ENCODE measurements at places on chromosomes 6 and 20. TPM values are rescaled to one million over a fixed set of nuclear protein-coding genes. Genes with fewer than 3 reads are reported as not detected.

- DNase-seq, result no peak
Measured at GRCh38 chr20:61037498-61037897, 214.6 kb upstream of the CDH4 start.

DNA sequence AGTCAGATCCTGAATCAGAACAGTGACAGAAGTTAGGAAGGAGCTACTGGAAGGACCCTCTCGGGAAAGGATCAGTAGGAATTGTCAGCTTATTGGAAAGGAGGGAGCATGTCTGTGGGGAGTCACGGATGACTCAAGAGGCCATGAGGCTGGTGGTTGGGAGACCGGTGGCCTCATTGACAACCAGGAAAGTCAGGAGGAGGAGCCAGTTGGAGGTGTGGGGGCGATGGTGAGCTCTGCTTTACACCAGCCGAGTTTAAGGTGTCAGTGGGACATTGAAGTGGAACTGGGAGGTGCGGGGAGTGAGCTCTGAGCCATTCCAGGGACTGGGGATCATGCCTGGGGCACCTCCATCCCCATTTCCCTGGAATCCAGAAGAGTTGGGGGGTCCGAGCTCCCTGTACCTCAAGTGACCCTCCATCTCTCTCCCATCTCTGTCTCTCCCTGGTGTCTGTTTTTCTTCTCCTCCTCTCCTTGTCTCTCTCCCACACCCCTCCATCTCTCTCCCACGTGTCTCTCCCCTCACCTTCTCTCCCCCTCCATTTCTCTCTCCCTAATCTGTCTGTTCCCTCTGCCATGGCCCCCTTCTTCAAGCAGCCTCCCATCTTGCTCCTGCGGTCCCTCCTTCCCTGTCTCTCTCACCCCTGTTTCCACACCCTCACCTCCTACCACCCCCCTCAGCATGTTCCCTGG is 14.3 kb upstream of the ZBTB9 start:
- DNase-seq, result no peak

DNA sequence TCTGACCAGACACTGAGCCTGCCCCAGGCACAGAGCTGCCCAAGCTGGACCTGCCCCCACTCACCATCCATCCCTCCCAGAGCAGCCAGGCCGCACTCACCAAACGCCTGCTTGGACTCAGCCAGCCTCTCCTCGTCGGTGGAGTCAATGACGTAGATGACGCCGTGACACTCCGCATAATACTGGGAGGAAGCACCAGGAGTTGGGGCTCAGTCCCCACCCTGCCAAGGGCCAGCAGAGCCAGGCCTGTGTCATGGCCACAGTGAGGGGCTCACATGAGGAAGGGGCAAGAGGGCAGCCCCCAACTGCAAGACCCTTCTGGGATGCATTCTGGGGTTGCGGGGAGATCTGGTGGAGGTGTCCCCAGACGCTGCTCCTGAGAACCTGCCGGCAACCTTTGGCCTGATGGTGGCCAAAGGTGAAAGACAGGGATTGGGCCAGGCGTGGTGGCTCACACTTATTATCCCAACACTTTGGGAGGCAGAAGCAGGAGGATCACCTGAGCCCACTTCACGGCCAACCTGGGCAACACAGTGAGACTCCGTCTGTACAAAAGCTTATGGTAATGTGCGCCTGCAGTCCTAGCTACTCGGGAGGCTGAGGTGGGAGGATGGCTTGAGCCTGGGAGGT is 5.6 kb downstream of the ARFRP1 start:
- DNase-seq, result no peak

- no peak for DNase-seq
Measured at GRCh38 chr6:131400054-131400778, 172.8 kb upstream of the ARG1 start.

- DNase-seq, result no peak
Measured at GRCh38 chr6:12175626-12176025, 114.5 kb upstream of the EDN1 start.

- peak; percentile 50 for DNase-seq
Measured at GRCh38 chr20:10671919-10672623, 1.7 kb downstream of the JAG1 start.

DNA sequence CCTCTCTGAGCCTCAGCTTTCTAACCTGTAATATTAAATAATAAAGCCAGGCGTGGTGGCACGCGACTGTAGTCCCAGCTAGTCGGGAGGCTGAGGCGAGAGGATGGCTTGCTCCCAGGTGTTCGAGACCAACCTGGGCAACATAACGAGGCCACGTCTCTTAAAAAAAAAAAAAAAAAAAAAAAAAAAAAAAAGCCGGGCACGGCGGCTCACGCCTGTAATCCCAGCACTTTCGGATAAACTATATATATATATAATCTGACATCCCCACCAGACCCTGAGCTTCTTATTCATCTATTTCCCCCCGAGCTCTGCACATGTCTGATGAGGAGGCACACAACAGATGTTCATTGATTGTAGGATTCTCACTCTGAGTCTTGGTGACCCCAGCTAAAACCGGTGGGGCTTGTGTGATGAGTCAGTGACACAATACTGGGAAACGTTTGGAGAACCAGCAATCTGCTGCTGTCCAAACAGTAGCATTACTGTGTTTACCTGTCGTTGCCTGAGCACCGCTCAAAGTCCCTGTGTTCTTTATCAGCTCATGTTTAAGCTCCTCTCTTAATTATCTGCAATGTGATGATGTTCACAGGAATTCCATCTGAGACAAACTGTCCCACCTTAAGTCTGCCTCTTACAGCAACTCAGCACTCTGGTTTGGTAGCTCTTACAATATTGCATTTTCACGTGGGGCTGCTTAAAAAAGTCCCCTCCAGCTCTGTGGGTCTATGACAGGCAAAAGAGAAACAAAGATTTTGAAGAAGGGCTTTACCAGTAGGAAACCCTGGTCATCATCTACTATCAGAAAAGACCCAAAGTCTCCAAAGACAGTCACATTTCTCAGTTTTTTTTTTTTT is 1.0 kb upstream of the SPATA2 start:
- DNase-seq, result no peak

- no peak for DNase-seq
Measured at GRCh38 chr6:31622684-31623091, 2.2 kb downstream of the PRRC2A start.

DNA sequence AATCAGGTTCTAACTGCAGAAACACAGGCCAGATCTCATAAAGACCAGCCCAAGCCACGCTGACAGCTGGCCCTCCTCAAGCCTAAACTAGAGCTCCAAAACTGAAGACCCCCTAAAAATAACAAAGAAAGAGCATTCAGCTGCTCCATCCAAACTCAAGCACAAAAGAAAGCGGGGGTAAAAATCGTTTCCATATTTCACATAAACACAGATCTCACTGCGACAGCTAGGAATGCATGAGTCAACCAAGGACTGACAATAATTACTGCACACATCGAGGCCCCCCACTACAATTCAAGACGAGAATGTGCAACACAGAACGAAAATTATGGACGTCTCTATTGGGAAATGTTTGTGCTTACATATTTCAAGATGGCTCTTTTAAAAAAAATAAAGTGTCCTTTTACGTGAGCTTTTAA is 31.1 kb downstream of the CNKSR3 start:
- no peak for DNase-seq

- DNase-seq, result no peak
Measured at GRCh38 chr6:127115746-127116145, 2.7 kb upstream of the RSPO3 start.

- peak; percentile 8 for DNase-seq
Measured at GRCh38 chr6:49966334-49966733, 2.4 kb upstream of the DEFB114 start.

DNA sequence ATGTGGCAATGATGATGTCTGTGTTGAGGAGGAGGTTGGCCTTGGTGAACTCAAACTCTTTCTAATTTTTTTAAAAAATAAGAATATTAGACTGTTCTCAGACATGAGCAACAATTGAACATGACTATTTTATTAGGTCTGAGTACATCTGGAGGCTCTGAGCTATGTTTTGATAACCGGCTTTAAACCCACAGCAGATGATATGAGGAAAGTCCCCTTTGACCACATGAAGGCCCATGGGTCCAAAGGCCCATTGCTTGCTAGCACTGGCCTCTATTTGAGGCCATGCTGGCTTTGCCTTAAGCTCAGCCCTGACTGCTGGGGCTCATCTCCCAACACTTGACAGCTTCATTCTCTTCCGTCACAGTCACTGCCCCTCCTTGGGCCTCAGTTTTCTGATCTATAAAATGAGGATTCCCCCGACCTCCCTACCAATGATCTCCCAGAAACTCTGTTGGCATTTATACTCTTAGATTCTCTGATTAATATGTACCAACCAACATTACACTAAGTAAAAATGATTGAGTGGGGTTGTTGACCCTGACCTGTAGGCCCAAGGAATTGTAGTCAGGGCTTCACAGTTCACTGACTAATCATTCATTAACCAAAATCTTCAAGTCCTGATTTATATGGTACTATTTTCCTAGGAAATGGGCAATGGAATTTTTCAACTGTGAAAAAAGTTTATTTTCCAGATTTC is 23.9 kb upstream of the TINAG start:
- DNase-seq, result no peak

- no peak for DNase-seq
Measured at GRCh38 chr6:15879371-15880261, 216.8 kb upstream of the DTNBP1 start.

DNA sequence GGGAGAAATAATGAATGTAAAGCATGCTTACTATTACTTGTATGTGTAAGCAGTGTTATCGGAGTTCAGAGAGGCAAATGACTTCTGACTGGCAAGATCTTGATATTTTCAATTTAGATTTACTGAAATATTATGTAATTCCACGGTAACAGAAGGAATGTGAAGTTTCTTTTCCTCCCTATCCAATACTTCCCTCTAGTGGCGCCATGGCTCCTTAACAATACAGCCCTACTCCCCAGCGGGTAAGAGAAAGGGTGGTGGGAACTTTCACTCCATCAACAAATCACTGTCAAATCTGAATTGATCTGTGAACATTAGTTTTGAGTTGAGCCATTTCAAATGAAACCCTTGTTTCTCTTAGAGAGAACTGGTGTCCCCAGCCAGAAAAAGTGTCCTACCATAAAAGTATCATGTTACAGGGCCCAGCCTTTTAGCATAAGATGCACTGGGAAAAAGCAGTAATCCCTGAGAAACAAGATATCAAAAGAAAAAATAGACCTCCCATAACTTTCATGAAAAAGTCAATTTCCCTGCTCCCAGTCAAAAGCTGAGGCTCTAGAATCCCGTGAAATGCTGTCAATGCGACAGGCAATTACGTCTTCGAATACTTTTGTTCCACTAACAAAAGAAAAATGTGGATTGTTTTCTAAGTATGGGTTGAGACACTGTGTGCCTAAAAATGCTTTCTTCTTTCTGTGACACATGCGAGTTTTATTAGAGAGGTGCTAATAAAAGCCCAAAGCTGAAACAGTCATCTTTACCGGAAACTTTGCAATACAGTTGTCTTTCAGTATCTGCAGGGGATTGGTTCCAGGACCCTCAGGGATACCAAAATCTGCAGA is 12.9 kb downstream of the COX7A2 start:
- DNase-seq, result peak; percentile 66

GRCh38 chr20:37055276-37055675 is 40.5 kb downstream of the RBL1 start:
- DNase-seq, result no peak

DNA sequence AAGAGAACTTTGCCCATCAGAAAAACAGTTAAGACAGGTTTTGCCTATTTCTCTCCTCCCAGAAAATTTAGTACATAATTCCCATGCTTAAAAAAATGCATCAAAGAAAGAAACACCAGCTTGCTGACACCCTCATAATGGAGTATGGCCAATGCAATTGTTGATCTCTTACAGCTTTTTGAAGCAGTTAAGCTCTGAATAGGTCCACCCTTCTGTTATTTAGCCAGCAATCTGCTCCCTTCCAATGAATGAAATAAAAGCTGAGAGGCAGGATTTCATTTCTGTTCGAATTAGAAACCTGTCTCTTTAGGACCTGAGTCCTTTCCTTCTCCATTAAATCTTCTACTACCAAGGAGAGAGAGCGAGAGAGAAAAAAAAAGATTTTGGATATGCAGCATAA is 288.7 kb downstream of the RNF144B start:
- DNase-seq, result no peak

GRCh38 chr20:41897708-41898107 is 279.5 kb upstream of the CHD6 start:
- DNase-seq, result no peak

- DNase-seq, result no peak
Measured at GRCh38 chr6:138310294-138310693, 67.4 kb upstream of the SMIM28 start.

DNA sequence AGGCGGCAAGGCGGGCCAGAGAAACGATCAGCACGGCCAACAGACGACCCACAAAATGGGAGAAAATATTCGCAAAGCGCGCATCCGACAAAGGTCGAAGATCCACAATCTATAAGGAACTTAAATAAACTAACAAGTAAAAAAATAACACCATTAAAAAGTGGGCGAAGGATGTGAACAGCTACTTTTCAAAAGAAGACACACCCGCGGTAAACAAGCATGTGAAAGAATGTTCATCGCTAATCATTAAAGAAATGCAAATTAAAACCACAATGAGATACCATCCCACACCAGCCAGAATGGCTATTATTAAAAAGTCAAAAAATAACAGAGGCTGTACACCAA is 117.8 kb upstream of the SIRPA start:
- DNase-seq, result no peak

GRCh38 chr6:112488238-112488637 is 141.1 kb downstream of the RFPL4B start:
- no peak for DNase-seq

- no peak for DNase-seq
Measured at GRCh38 chr6:124819346-124819745, 142.9 kb upstream of the RNF217 start.

- DNase-seq, result no peak
Measured at GRCh38 chr20:6341491-6341890, 218.7 kb upstream of the FERMT1 start.

DNA sequence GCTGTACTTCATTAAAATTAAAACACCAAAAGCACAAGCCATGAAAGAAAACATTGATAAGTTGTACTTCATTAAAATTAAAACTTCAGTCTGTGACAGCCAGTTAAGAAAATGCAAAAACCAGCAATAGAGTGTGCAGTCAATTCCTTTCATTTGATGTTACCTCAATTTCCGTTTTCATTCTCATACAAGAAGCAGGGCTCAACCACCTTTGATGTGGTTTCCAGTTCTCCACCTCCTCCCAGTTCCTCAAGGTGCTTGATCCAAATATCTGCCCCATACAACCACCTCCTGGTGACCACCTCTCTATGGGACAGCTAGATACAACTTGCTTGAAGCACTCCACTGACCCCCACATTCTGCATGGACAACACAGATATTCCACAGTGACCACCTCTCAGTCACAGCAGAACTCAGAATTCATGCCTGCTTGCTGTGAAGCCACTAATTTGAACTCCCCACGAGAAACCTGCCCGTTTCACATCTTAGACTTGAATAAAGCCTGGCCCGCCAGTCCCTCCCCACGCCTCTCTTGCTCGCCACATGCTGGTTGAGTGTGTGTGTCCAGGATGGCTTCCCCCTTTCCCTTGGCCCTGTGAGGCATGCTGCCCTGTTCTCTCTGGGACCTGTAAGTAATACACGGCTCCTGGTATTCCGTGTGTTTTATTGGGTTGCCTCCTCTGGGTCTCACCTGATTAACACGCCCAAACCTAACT is 66.1 kb downstream of the FAM50B start:
- DNase-seq, result no peak

GRCh38 chr20:50920997-50921396 is 10.2 kb downstream of the ADNP start:
- DNase-seq, result no peak

Gene RAD21L1
- total RNA-seq, result not detected

Gene HNF4A
- total RNA-seq, result 1.6 TPM

Gene SLC26A8
- 0.25 TPM for total RNA-seq

Gene NANP
- 3.5 TPM for total RNA-seq

Gene ASIP
- not detected for total RNA-seq

Gene HLA-DPB1
- 8.0 TPM for total RNA-seq

Gene APCDD1L
- total RNA-seq, result not detected

Gene TGM2
- total RNA-seq, result 0.22 TPM

Gene PSORS1C1
- total RNA-seq, result not detected

Gene SIM1
- not detected for total RNA-seq

Gene LHFPL5
- not detected for total RNA-seq
